T-helper 2 cell (primary cell): ENCODE measurements at places on chromosomes 6 and 20.

DNA sequence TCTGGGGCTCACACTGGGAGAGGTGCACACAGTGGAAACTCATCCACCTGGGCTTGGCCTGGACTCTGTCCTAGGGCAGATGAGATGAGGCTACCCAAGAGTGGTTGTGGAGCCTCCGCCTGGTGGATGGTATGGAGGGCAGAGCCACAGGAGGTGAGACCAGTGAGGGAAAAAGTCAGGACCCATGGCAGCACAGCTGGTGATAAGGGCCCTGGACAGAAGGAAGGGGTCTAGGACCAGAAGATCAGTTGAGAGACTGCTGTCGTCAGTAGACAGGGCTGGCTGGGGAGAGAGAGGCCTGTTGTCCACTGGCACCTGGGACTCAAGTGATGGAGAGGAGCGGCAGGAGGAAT, 29.8 kb downstream of the PLCG1 start:
- DNase-seq, result no peak

DNA sequence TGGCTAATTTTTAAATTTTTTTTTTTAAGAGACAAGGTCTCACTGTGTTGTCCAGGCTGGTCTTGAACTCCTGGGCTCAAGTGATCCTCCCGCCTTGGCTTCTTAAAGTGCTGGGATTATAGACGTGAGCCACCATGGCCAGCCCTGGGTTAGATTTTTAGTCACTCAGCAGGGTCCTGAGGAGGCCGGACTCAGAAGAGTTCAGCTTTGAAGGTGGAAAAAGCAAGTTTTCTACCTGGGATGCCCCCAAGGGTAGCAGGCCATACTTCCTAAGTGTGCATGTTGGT, 44.2 kb downstream of the FGD2 start:
- DNase-seq, result no peak

GRCh38 chr20:3847429-3847940, 851 bp downstream of the MAVS start:
- DNase-seq, result peak; percentile 12

GRCh38 chr6:43608310-43608763, 20.7 kb downstream of the GTPBP2 start:
- no peak for DNase-seq

GRCh38 chr6:17334265-17334664, 53.1 kb downstream of the RBM24 start:
- DNase-seq, result no peak
